Left renal cortex interstitium (tissue), 4 donors: ENCODE measurements at places on chromosomes 1 and 21.

GRCh38 chr1:16615253-16616252 is 2.2 kb upstream of the NBPF1 start:
- no peak for DNase-seq

- no peak for DNase-seq
These were observed 132.4 kb downstream of the SDCCAG8 start for GRCh38 chr1:243388276-243388675.

GRCh38 chr1:173988068-173988467 is 34.1 kb downstream of the RC3H1 start:
- DNase-seq = no peak

DNA sequence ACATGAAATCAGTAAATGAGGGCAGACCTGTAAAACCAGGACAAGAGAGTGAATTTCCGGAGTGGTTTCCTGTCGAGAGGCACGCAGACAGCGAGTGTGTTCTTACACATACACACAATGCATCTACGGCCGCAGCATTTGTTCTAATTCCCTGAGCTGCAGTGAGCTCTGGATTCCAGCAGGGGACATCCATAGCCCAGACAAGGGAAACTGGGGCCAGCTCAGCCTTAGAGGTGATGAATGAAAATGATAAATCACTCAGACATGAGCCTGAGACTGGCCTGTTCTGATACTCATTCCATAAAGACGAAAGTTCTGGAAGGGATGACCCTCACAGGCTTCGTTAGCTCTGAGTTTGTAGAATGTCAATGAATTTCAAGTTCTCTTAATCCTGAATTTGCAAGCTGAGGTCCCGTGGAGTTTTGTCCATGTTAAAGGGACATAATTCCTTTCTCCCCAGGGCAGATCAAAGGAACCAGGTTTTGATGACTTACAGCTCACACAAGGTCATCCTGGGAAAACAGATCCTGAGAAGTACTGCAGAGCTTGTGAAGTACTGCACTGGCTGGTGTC is 207.9 kb upstream of the C1orf87 start:
- no peak for DNase-seq

DNA sequence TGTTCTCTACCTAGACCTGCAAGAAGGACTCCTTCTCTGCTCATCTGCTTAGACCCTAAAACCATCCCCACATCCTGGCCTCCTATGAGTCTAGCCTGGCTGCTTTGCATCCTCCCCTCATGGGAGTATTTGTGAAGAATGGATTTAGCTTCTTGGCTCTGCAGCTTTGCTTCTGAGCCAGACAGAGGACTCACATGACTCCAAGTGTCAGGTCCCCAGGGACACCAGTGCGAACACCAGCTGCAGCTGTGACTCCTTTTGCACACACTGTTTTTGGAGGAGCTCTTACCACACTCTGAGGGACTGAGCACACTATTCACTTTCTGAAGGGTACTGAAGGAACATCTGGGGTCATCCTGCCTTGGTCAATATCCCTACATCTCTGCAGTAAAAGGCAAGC is 131.8 kb upstream of the SGIP1 start:
- DNase-seq = no peak

- no peak for DNase-seq
These were observed 256.9 kb upstream of the RAB4A start for GRCh38 chr1:229013981-229014380.

GRCh38 chr1:65001231-65001792 is 35.0 kb upstream of the JAK1 start:
- no peak for DNase-seq

- no peak for DNase-seq
These were observed 56.0 kb upstream of the ABCG1 start for GRCh38 chr21:42162831-42163510.

DNA sequence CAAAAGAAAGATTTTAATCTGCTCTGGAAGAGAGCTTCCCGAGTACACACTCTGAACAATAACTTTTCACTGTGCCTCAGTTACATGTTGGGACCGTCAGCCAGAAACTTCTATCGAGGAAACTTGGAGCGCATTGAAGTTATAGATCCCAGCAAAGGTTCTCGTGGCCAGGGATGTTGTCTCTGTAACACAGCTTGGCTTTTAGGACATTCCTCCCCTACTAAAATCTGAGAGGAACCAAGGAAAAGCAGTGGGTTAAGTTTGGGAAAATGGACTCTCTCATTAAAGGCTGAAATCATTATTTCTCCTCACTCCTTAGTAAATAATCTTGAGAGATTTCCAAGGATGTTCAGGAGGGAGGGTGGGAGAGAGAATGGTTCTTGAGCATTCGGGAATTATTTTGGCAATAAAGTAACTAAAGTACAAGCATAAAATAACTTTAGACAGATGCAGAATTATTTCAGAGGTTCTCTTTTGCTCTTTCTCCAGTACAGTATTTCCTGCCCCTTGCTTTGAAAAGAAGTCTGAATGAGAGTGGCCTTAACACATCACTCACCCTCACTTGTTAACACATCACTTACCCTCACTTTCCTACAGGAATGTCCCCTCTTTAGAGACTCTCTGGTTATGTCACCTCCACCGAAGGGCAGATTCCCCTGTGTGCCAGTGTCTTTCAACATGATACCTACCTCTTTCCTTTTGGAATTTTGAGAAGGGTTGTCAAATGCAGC is 1.8 kb upstream of the NFIA start:
- DNase-seq = no peak

- DNase-seq = no peak
These were observed 7.3 kb downstream of the SYNC start for GRCh38 chr1:32695098-32695904.

GRCh38 chr1:220655509-220655908 is 34.7 kb upstream of the C1orf115 start:
- no peak for DNase-seq

- DNase-seq = no peak
These were observed 601 bp downstream of the CCT8 start for GRCh38 chr21:29072873-29073221.

GRCh38 chr1:30043731-30044408 is 679.5 kb downstream of the MATN1 start:
- DNase-seq = no peak

DNA sequence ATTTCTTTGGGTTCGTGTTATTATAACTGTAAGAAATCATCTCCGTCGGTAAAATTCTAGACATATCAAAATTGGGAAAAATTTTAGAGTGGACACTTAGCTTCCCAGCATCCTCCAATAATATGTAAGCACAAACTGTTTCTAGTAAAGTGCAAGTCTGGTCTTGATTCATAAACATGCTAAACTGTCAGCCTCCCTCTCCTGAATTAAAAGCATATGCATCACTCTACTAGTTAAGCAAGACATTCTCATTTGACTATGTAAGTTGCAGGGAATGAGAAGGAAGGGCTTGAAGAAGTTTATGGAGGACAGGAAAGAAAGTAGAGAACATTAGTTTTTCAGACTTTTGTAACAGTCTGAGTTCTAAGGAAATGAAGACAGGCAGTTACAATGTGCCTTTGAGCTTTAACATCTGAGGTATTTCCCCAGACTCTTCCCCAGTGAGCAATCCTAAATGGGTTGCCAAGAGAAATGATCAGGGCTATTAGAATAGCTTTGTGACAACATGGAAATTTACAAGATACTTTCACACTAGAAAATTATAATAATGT is 90.0 kb downstream of the TYW3 start:
- no peak for DNase-seq
